Epithelial cell of esophagus (primary cell): ENCODE measurements at places on chromosomes 2 and 18.

DNA sequence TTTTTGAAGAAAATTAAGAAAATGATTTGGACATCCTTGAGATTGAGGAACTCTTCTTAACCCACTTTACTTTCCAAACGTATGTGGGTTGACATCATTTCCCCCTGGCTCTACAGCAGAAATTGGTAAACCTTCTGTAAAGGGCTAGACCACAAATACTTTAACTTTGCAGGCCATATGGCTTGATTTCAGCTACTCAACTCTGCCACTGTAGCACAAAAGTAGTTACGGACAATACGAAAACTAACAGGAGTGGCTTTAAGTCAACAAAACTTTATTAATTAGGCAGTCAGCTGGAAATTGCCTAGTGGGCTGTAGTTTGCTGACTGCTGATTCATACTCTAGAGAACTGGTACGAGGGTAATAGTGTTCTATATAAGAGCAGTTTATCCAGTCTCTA is 83.2 kb upstream of the DTNB start:
- DNase-seq: no peak

DNA sequence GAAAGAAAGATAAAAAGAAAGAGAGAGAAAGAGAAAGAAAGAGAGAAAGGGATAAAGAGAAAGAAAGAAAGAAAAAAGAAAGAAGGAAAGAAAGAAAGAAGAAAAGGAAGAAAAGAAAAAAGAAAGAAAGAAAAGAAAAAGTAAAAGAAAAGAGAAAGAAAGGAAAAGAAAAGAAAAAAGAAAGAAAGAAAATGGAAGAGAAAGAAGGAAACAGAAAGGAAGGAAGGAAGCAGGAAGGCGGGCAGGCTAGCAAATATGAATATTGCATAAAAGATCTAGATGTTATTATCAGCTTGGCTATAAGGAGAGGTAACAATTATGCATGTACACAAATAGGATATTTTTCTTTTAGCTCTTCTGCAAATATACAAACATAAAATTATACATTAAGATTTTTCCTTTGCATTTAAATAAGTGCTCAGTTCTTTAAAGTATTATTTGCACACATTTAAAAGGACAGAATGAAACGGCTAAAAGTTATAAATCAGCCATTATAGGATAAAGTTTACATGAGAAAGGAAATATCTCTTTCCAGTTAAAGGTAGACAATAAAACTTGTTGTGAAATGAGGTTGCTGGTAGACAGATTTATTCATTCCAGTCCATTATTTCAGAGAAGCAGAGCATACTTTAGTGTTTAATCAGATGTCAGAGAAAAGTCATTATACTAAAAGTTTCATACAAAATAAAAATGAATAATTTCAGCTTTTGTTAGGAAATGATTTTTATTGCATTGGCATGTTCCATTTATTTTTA is 511.4 kb downstream of the KCNJ3 start:
- DNase-seq: no peak

- no peak for DNase-seq
Observed at GRCh38 chr2:113275556-113276215, 3.0 kb downstream of the PAX8 start.

- no peak for DNase-seq
Observed at GRCh38 chr2:121707344-121707919, 29.2 kb downstream of the NIFK start.

GRCh38 chr2:150472511-150472899 is 15.0 kb downstream of the RND3 start:
- peak; percentile 56 for DNase-seq

DNA sequence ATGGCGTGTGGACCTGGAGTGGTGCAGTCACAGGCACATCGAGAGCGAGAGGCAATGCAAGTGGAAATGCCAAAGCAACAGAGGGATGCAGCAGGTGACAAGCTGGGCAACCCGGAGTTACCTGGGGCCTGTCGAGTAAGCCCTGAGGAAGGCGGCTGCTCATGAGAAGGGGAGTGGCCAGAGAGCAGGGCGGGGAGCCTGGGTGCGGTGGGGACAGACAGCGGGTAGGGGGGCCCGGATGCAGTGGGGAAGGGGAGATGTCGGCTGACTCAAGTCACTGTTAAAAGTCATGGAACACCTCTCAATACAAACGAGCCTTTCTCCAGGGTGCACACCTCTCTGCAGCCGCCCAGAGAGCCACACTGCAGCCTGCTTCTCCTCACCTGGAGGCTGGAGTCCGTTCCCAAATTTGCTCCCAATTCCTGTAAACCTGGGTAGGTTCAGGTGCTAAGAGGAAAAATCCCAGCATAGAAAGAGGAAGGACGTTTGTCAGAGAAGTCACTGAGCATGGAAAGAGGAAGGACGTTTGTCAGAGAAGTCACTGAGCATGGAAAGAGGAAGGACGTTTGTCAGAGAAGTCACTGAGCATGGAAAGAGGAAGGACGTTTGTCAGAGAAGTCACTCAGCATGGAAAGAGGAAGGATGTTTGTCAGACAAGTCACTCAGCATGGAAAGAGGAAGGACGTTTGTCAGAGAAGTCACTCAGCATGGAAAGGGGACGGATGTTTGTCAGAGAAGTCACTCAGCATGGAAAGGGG is 71.7 kb upstream of the TWIST2 start:
- DNase-seq: no peak

DNA sequence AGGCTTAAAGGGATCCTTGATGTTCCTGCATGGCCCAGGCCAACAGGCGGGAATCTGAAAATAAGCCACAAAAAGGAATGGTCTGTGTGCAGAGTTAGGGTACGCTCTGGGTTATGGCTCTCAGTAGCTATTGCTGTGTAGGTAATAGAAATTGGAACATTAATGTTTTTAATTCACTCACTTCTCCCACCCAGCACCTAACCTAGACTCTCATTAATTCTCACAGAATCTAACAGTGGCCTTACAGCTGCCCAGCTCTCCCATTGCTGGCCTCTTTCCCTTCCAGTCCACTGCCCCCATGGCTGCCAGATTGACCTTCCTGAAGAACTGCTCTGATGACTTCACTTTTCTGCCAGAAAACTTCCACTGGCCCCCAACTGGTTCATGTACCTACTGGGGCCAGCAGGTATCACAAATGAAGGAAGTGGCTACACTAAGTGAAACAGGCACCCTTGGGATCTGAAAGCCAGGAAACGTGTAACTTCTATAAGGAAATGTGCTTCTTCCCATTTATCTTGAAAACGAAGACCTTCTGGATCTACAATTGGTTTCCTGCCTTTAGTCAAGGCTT is 315.2 kb downstream of the STK39 start:
- no peak for DNase-seq

- DNase-seq: no peak
Observed at GRCh38 chr2:108924580-108925251, 64.3 kb downstream of the EDAR start.

DNA sequence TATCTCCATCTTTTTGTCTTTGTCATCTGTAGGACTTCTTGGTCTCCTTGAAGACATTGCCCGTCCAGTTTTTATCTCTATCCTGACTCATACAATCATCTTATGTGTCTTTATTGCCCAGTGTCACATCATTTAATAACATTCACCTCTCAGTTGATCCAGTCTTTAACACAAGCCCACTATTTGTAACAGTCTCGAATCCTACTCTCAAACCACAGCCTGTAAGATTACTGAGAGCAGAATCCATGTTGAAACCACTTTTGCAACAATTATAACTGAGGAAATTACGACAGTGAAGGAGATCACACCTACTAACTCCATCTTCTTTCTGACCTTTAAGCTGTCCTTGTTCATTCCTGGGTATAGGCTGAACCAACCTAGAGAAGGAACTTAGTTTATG is 1206.0 kb upstream of the ZEB2 start:
- no peak for DNase-seq

GRCh38 chr2:19070886-19071285 is 287.5 kb downstream of the OSR1 start:
- no peak for DNase-seq

DNA sequence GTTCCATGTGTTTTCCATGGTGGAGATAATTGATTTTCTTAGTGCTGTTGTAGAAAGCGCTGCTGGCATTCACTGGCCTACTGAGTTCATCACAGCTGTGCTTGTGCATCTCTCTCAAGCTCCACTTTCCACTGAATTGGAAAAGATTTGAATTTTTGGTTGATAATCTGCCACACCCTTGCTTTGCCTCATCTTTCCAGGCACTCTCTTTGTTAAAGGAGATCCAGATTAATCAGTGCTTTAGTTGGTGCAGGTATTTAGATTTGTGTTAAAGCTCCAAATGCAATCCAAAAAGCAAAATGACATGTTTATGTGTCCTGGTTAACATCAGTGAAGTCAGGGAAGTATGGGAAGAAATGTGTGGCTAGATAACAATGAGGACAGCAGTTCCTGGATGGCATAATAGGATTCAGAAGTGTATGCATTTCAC is 2.7 kb upstream of the COL3A1 start:
- DNase-seq: no peak

DNA sequence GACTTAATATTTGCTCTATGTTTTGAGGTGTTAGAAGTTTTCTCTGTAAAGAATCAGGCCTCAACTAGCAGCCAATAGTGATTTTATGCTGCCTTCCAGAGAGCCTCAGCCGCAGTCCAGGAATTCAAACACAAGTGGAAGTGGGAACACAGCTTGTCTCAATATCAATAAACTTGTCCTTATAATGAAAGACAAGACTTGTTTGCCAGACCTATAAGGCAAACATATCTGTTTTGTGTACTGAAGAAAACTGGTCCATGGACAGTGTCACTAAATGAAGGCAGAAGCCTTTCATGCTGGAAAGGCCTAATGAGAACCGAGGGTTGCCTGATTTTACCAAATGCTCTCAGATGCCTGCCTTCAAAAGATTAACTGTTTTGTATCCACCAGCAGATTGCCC is 182.2 kb downstream of the EPHA4 start:
- no peak for DNase-seq

GRCh38 chr18:58755304-58756010 is 84.2 kb downstream of the MALT1 start:
- peak; percentile 60 for DNase-seq

DNA sequence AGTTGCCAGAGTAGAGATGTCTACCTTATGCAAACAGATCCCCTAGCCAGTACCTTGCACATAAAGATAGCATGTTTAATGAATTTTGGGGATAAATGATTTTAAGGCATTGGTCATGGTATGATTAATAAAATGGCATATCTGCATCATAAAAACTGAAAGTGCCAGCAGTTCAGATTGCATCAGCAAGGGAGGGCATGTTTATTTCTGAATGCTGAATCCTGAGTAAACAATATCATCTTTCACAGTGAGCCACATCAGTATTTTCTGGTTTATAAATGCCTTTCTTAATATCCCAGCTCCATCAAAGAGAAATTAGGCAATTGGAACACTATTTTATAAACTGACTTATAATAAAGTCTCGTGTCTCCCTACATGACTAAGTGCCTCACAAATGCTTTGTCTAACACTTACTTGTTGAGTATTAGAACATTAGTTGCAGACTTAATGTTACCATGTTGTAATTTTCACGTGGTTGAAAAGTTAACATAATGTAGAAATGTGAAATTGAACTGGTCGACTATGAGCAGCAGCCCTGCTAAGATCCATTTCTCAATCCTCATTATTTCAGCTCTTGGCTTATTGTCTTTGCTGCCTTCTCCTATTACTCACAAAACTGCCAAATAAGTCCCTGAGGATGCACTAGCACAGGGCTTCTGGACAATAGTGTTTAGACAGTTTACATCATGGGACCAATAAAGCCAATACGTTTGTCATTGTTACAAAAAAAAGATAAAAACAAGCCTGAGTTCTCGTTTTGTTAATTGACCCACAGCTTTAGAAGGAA is 48.0 kb downstream of the LANCL1 start:
- peak; percentile 40 for DNase-seq
